NCI-H524 treated with DMSO at 0.1 percent for 48 hours (cell line): ENCODE measurements at places on chromosomes 5 and 9.

- no peak for DNase-seq
Observed at GRCh38 chr9:16236311-16236710, 634.2 kb downstream of the BNC2 start.

DNA sequence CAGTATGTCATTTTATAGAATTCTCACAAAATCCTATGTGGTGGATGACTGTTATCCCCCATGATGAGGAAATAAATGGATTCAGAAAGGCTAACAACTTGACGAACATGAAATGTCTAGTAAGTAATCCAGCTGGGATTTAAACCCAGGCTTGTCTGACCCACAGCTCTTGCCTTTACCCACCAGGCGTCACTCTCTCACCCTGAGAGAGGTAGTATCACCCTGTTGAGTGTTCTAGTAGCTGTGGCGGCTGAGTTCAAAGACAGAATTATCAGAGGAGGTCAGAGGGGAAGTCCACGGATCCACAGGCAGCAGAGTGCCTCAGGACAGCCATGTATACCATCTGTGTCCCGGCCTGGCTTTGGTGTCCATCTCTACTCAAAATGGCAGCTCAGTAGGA is 113.8 kb downstream of the ZNF462 start:
- DNase-seq: no peak

- DNase-seq: no peak
Observed at GRCh38 chr9:14428781-14429230, 114.9 kb upstream of the NFIB start.

GRCh38 chr5:124825983-124826337 is 79.5 kb upstream of the ZNF608 start:
- no peak for DNase-seq

DNA sequence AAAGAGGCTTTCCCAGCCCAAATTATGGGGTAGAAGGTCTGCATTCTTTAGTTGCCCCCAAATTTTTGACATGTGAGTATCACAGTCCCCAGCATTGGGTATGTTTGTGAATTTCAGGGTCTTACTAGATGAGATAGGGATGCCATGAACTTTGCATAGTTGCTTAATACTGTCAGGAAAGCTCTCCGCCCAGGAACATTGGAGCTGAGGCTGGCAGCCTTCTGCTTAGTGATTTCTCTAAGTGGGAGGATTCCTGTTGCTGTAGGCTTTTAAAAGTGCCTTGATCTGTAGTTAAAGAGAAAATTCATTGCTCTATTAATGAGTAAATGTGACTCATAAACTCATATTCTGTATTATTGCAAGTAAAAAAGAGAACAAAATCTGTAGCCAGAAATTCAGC is 206.9 kb downstream of the CAVIN4 start:
- no peak for DNase-seq

DNA sequence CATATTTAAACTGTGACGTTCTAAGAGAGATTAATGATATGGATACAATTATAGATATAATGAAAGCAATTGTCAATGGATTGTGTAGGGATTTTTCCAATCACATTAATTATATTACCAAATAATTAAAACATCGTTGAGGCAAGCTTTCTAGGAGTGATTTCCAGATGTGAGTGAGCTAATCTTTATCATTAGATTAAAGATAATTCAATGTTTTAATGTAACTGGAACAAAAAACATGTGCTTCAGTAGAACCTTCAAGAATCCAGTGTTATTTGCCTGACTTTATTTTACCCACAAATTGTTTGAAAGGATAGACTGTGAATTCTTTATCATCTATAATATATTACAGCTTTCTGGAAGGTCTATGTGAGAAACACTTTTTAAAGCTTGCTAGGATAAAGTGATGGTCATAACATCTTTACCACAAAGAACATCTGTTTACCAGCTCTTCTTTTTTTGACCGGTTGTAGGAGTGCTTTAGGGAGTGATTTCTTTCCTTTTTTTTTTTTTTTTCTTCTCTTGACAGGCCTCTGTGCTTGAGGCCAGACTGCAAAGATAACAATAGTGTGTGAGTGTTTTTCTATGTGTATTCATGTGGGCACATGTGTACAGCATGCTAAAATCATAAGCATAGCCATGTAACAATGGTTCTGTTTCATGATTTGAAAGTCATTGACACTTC is 35.0 kb downstream of the SNCAIP start:
- DNase-seq: no peak

GRCh38 chr5:14039576-14039975 is 95.1 kb upstream of the DNAH5 start:
- no peak for DNase-seq
